ENCODE measurements at places on chromosomes 4 and X.

DNA sequence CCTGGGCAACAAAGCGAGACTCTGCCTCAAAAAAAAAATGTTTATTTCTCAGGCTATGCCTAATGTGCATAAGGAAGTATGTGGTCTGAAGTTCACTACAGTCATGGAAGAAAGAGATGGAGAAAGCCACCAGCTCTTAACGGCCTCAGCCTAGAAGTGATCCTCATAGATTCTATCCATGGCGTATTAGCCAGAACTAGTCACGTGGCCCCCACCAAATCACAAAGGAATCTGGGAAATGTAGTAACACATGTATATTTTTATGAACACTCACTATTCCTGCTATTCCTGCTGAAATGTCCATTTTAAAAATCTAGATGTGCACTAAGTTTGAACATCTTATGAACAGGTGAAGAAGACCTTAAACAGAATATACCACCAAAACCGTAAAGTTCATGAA is 33.8 kb downstream of the MTTP start:
- no peak for DNase-seq

- no peak for DNase-seq
Observed at GRCh38 chr4:86233681-86234080, 126.2 kb downstream of the MAPK10 start.

- no peak for DNase-seq
Observed at GRCh38 chr4:133483600-133484246, 334.6 kb downstream of the PCDH10 start.

GRCh38 chrX:134821901-134822300 is 163.6 kb upstream of the PLAC1 start:
- no peak for DNase-seq

GRCh38 chrX:35291013-35291412 is 348.4 kb downstream of the FAM47B start:
- DNase-seq = no peak

DNA sequence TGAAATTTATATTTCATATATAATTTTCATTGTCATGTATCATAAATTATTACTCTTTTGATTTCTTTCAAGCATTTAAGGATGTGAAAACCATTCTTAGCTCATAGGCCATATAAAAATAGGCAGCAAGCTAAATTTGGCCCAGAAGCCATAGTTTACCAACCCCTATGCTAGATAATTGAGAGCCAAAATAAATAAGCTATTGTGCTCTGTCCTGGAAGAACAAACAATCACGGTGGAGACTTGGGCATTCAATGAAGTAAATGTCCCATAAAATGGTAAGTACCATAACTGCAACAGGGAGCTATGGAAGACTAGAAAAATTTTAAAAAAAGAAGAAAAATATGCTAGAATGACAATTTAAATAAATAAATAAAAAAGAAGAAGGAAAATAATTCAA is 60.9 kb upstream of the PACRGL start:
- no peak for DNase-seq

DNA sequence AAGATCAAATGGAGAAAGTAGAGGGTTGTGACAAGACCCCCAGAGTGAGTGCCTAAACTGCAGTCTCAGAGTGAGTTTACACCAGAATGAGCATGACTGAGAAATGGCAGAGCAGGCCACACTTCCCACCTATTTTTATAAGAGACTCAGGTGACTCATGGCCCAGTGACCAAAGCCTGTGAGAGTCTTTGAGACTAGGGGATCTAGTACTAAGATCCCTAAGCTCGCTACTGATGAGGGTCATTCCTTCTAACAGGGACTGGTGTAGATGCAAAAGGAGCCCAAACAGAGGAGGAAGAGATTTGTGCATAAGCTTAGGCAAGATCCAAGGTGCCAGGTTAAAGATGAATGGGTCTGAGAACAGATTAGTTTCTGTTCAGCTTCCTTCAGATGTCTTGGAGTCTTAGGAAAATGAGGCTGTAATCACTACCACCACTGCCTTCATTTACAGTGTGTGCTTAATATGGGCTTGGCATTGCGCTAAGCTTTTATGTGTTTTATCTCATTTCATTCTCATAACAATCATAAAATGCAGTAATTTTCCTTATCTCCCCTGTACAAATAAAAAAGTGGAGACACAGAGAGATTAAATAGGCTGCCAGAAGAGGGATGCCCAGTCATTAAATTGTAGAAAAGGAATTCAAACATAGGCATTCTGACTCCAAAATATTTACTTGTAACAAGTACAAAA is 62.8 kb downstream of the RWDD4 start:
- DNase-seq = no peak

- DNase-seq = no peak
Observed at GRCh38 chr4:180852738-180853137, 1390.5 kb upstream of the TENM3 start.

GRCh38 chr4:118921786-118922185 is 33.1 kb downstream of the SYNPO2 start:
- DNase-seq = no peak

DNA sequence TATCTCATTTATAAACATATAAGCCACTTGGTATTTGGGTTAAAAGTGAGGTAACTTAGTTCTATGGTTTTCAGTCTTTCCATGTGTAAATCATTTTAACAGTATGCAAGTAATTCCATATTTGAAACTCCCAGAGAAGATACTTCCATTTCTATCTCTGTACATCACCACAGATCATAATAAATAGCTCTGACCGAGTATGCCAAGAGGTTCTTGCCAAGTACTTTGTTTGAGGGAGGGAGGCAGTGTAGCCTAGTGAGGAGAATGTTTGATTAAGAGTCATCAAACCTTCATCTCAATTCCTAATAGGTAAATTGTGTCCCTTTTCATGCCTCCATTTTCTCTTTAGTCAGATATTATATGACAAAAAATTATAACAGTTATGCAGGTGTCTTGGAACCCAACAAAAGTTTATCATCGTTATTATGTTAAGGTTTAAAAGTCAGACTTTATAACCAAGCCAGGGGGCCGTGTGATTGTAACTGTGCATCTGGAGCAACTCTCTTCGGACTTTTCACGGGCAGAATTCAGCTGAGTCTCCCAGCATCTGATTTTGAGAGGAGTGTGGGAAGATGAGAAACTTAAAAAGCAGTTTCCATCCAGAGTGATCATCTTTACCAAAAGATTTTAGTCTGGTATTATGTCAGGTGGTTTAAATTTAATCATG is 123.8 kb downstream of the ANK2 start:
- no peak for DNase-seq

- no peak for DNase-seq
Observed at GRCh38 chr4:48334900-48335384, 6.4 kb upstream of the SLAIN2 start.

DNA sequence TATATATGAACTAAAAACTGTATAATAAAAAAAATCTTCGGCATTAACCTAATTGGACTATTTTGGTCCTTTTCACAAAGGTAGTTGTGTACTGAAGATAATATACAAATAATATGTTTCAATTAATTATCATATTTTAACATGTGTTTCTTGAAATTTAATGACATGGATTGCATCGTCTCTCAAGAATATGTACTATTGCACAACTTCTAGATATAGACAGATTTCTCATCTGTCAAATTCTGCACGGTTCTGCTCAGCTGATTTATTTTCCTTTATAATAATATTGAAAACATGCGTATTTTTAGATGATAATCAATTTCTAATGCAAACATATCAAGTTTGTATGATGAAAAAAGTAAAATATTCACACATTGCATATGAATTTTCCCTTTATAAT is 498.7 kb upstream of the PABPC4L start:
- no peak for DNase-seq

DNA sequence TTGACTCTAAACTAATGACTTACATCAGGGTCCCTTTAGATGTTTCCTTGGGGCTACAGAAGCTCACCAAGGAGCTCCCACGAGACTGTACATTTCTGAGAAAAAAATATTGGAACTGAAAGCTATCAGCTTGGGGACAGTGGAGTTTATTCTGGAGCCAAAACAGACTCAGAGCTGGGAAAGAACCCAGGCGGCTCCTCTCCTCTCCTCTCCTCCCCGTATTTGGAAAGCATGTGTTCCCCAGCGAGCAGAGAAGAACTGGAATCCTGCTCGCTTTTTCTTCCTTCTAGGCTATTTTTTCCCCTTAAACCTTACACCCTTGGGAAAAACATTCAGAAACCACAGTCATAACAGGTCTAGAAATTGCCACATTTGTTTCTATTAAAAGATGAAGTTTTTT is 4.3 kb upstream of the MAP7D3 start:
- no peak for DNase-seq

GRCh38 chrX:23871905-23872546 is 35.7 kb downstream of the APOO start:
- DNase-seq = no peak

DNA sequence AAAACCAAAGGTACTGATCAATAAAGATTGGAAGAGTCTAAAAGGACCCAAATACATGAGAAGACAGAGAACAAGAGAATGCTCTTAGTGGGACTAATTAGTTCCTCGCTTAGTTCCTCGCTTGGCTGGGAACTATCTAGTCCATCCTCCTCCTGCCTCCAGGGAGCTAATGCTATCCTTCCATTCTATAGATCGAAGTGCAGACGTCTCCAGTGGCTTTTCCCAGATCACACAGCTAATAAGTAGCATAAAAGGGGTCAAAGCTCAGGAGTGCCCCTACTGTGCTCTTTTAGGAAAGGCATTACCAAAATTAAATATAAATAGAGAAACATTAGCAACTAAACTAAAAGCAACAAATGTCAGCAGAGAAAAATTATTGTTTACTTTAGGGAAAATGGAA is 42.3 kb upstream of the PPARGC1A start:
- no peak for DNase-seq

DNA sequence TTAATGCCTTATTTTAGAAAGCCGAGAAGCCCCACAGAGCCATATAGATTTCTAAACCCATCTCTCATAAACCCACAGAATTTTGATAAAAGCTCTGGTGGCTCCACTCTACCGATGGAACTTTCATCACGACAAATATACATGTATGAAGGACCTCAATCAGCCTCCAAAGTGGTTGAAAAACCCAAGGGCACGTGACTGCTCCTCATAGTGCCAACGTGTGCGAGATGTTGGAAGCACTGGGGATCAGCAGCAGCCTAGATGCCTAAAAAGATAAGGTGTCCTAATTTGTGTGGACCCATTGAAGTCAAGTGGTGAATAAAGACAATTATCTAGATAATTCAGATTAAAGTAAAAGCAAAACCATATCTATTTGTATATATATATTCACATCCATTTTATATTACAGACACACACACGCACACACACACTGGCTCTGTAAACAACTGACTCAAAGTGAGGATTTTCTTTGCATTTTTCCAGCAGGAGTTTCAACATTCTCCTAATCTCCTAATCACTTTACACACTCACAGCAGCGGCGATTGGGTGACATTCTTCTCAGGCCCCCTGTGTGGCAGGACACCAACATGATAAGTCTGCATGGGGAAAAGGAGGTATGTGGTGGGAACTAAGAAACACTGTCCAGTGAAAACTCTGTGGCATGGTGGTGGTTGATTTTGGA is 2.8 kb upstream of the PITX2 start:
- no peak for DNase-seq

DNA sequence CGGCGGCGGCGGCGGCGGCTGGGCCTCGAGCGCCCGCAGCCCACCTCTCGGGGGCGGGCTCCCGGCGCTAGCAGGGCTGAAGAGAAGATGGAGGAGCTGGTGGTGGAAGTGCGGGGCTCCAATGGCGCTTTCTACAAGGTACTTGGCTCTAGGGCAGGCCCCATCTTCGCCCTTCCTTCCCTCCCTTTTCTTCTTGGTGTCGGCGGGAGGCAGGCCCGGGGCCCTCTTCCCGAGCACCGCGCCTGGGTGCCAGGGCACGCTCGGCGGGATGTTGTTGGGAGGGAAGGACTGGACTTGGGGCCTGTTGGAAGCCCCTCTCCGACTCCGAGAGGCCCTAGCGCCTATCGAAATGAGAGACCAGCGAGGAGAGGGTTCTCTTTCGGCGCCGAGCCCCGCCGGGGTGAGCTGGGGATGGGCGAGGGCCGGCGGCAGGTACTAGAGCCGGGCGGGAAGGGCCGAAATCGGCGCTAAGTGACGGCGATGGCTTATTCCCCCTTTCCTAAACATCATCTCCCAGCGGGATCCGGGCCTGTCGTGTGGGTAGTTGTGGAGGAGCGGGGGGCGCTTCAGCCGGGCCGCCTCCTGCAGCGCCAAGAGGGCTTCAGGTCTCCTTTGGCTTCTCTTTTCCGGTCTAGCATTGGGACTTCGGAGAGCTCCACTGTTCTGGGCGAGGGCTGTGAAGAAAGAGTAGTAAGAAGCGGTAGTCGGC is 528 bp downstream of the FMR1 start:
- no peak for DNase-seq

- DNase-seq = no peak
Observed at GRCh38 chrX:42107495-42108488, 184.4 kb upstream of the CASK start.

GRCh38 chr4:111946800-111947199 is 198.5 kb upstream of the FAM241A start:
- no peak for DNase-seq

DNA sequence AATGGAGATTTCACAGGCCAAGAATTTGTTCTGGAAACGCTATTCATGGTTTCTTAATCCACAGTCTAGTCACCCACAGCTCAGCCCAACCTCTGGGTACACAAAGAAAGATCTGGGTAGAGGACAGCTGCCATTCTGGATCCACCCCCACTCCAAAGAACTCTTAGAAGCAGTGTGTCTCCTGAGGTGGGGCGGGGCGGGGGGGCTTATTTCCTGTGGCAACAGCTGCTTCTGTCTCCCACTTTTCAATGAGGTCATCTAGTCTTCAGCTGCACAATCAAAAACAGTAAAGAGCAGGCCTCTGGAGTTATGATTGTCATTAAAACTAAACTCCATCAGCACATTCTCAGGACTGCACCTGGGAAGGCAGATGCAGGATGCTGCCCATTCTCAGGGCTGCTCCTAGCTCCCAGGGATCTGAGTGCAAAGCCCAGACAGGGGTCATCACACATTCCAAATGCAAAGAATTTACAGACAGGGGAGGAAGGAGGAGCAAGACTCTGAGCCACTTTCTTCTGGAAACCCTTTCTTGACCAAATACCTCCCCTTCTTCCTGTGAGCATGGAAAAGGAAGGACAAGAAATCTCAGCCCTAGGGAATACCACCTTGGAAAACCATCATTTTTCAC is 207.3 kb downstream of the HS6ST2 start:
- no peak for DNase-seq

GRCh38 chrX:39261446-39262147 is 460.3 kb downstream of the MID1IP1 start:
- DNase-seq = no peak

DNA sequence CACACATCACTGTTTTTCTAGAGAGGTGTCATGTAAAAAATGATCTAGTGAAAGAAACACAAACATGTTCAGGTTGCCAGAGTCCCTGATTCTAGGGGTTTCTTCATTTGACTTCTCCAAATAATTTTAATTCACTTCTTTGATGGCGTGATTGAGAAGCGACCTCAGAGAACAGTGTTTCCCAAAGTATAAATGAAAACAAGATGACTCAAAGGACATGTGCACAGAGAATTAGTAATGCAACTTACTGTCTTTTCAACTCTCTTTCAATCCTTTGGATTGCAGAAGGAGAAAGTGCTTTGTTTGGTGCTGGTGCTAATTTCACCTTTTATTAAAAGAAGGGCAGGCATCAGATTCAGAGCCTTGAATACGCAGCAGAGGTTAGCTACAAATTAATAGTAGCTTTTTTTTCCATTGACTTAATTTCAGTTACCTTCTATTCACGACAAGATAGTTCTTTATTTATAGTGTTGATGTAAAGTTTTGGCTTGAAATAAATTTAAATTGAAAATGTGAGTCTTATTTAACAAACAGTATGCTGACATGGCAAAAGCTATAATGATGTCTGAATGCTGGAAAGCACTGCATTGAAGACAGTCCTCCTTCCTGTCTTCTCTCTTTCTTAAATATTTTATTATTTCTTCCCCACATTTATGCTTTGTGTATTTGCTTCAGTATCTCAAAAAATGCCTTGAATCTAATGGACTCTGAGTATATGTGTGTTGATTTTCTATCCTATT is 85.1 kb downstream of the SLC10A7 start:
- DNase-seq = no peak
